Mesothelial cell of epicardium (in vitro differentiated cells): ENCODE measurements at places on chromosomes 3 and 15. TPM values are rescaled to one million over a fixed set of nuclear protein-coding genes. Genes with fewer than 3 reads are reported as not detected.
A peak's percentile ranks its signal among the peaks of the same experiment; 100 is the strongest.

DNA sequence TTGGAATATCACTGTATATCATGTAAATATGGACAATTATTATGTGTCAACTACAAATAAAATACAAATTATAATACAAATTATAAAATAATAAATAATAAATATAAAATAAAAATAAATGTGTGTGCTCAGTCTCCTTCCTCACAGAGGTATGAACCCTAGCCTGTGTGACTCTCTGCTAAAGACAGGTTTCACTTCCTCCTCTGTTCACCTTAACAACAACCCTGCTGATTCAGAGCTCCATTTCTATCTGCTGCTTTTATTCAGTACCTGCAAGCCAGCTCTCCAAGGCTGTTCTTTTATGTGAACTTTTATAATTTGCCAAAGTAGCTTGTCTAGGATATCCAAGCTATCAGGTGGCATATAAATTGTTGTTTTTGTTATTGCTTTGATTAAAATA is 610.7 kb upstream of the GRM7 start:
- no peak for DNase-seq
- no peaks in the 10 kb centered on the region for H3K36me3 ChIP-seq
- H3K27me3 ChIP-seq = peaks cover 2% of the 10 kb centered on the region
- no peak overlapping the region for H3K27ac ChIP-seq
- H3K4me3 ChIP-seq = no peak overlapping the region

DNA sequence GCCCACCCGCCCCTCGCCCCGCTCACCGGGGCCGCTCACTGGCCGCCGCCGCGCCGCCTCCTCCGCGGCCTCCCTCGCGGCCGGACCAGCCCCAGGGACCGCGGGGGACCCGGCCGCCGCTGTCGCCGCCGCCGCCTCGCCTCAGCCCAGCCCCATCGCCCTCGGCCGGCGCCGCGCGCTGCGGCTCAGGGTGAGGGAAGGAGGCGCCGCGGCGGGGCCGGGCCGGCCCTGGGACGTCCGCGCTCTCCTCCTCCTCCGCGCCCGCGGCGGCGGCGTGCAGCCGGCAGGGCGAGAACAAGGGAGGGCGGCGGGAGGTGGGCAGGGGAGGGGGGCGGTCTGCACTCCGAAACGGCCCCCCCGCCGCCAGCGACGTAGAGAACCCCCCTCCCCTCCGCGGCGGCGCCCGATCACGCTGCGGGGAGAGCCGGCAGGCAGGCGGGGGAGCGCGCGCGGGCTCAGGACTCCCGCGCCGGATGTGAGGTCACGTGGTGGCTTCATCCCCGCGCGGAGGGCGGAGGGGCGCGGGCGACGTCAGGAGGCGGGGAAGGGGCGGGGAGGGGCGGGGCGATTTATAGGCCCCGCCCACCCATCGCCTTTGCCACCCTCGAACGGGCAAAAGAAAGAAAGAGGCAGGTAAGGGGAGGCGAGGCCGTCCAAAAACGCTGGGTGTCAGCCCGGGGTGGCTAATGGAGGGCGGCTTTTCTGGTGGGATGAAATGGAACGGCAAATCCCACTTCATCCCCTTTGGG is at the start of gene ATP13A3:
TSS of gene ATP13A3 (minus strand) at position 463 of the 749 bp plus-strand sequence. CDS start 24,812 bp downstream, outside the sequence.
- peaks cover 5% of the 10 kb centered on the region for H3K36me3 ChIP-seq
- peak; percentile 84 for DNase-seq
- H3K27ac ChIP-seq = peak within 1 kb of the TSS; percentile 94
- peak within 1 kb of the TSS; percentile 86 for H3K4me3 ChIP-seq
- H3K27me3 ChIP-seq = no peaks in the 10 kb centered on the region
- peaks cover 12% of the 10 kb centered on the region for H3K4me1 ChIP-seq

- no peaks in the 10 kb centered on the region for H3K4me1 ChIP-seq
- no peaks in the 10 kb centered on the region for H3K36me3 ChIP-seq
- no peak overlapping the region for H3K4me3 ChIP-seq
- no peak overlapping the region for H3K27ac ChIP-seq
- DNase-seq = no peak
Observed at GRCh38 chr3:141000686-141001085, 50.5 kb upstream of the SPSB4 start.

DNA sequence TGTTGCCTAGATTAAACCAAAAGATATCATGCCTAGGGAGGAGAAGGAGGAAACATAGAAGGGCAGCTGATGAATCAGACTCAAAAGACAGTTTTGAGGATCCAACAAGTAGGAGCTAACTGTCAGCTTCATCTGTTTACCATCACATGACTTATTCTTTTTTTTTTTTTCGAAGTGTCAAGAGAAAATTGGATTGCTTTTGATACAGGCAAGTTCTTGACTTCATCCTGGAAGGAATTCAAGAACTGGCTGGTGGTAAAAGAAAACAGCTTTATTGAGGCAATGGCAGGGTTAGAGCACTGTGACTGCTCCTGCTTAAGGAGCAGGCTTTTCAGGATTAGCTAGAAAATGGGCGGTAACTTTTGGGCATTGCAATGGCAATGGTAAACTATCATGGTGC is 227.5 kb upstream of the KCNMB2 start:
- H3K4me1 ChIP-seq = peaks cover 6% of the 10 kb centered on the region
- no peak overlapping the region for H3K4me3 ChIP-seq
- H3K27ac ChIP-seq = no peak overlapping the region

GRCh38 chr3:32500880-32501782 is 1.5 kb downstream of the CMTM6 start:
- peak overlapping the region; percentile 97 for H3K27ac ChIP-seq
- peak overlapping the region; percentile 97 for H3K4me3 ChIP-seq
- peaks cover 39% of the 10 kb centered on the region for H3K4me1 ChIP-seq
- no peak for DNase-seq
- H3K36me3 ChIP-seq = peaks cover 6% of the 10 kb centered on the region

DNA sequence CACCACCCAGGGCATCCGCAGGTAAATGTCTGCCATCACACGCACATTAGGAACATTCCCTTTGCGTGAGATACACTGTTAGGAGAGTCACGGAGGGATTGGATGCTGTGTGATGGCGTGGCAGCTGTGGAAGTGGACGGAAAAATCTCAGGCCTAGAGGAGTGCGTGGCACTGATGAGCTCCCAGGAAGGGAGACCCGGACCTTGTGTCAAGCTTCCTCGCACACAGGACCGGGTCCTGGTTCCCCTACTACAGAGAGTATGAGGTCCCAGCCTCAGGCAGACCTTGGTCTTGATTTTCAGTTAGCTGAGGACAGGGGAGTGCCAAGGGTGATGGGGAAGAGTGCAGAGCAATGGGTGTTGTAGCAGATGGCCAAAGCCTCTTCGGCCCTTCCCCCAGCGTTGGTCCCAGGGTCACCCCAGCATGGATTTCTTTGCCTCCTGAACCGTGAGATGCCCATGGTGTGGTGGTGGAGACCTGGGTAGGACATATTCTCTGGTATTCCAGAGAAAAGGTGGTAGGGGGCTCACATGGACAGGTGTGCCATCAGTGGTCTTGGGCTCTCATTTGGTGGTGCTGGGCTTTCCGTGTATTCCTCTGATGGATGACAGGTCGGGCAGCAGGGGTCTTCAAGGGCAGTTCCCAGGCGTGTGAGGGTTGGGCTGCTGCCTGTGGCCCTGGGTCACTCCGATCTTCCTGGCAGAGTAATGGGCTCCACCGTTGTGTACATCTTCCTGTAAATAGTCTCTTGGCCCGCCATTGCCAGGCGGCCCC is 105.1 kb downstream of the SNRPN start:
- H3K4me3 ChIP-seq = no peak overlapping the region
- no peaks in the 10 kb centered on the region for H3K4me1 ChIP-seq
- no peak overlapping the region for H3K27ac ChIP-seq
- H3K27me3 ChIP-seq = no peaks in the 10 kb centered on the region

DNA sequence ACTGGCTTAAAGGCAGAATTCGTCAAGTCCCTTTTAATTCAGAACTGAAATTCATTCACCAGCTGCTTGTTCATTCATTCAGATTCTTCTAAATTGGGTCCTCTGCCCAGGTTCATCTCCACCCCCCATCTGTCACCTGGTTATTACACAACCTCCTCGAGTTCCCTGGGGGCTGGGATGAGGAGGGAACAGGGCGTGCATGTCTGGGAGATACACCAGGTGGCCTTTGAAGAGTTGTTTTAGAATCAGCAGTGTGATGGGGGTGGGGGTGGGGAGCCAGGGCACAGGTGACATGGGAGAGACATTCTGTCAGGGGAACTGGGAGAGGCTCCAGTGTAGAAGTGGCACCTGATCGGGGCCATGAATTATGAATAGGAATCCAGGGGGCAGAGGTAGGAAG is 8.2 kb downstream of the SNX33 start:
- H3K4me3 ChIP-seq = no peak overlapping the region
- no peak for DNase-seq
- H3K4me1 ChIP-seq = peaks cover 35% of the 10 kb centered on the region
- no peak overlapping the region for H3K27ac ChIP-seq
- no peaks in the 10 kb centered on the region for H3K27me3 ChIP-seq

TMEM108 gene
- 14.8 to 17.4 TPM (median 17.3 TPM) in 3 replicates for total RNA-seq

GJD2 gene
- not detected in 3 replicates for total RNA-seq

C2CD4B gene
- total RNA-seq = not detected in 3 replicates

TMCO5A gene
- total RNA-seq = not detected in 3 replicates

SH2D7 gene
- not detected in 3 replicates for total RNA-seq

CD200R1 gene
- total RNA-seq = 0.86 to 1.8 TPM (median 1.3 TPM) in 3 replicates

SLC9C1 gene
- total RNA-seq = 0.69 to 1.6 TPM (median 0.69 TPM) in 3 replicates
